ENCODE measurements at places on chromosomes 2 and 18.

- DNase-seq, result no peak
Measured at GRCh38 chr2:1766851-1767811, 22.8 kb upstream of the PXDN start.

GRCh38 chr2:138180692-138181386, 216.6 kb downstream of the HNMT start:
- DNase-seq, result no peak

- DNase-seq, result no peak
Measured at GRCh38 chr2:36385603-36386002, 30.0 kb downstream of the CRIM1 start.

DNA sequence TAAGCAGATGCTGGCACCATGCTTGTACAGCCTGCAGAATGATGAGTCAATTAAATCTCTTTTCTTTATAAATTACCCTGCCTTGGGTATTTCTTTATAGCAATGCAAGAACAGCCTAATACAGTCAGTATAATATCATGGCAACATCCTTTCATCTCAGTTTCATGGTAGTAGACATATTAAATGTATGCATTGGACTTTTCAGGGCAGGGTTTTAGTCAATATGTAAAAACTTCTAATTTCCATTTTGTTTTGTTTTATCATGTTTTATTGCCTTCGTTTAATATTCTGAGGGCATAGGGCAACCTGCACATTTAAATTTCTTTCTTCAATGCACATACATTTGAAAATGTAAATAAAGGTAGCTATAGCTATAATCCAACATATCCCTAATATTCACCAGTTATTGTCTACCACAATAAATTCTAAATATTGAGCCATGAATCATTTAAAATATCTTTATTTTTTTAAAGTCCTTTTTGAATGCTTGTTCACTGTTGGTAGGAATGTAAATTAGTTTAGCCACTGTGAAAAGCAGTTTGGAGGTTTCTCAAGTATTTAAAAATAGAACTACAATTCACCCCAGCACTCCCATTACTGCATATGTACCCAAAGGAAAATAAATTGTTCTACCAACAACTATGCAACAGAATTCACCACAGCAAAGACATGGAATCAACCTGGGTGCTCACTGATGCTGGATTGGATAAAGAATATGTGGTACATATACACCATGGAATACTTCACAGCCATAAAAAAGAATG, 41.8 kb upstream of the GRB14 start:
- no peak for DNase-seq

DNA sequence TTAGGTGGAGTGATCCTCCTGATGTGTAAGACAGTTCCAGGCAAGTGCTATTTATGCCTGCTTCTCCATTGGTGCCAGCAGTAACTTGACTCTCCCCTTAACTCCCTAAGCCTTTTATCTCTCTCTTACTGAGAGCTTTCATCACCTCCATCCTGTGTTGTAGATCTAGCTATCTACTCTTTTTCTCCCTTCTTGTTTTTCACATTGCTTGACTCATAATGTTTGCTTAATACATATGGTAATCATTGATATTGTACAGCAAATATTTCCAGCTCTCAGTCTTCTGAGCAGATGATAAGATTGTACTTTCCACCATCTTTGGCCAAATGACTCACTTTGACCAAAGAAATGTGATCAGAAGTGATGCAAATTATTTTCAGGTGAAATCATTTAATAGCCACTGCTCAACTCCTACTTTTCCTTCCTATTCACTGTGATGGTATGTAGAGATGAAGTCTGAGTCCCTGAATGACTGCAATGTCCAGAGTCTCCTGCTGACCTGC, 165.0 kb downstream of the PLCL1 start:
- DNase-seq, result no peak

DNA sequence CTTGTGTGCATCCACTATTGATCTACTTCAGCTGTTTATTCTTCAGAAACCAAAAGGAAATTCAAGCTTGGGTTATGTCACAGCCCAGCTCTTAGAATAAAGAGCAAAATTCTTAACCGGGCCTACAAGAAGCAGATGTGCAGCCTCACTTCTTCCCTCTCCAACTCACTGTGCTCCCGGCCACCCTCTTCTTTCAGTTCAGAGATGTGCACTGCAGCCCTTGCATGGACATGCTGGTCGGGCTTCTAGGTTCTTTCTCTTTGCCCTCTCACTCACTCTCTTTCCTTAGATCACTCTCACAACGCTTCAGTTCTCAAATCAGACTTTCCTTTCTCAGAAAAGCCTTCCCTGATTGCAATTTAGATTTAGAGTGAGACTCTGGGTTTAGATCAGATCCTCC, 104.1 kb downstream of the CHN1 start:
- no peak for DNase-seq

- DNase-seq, result no peak
Measured at GRCh38 chr2:104504331-104505073, 349.4 kb upstream of the POU3F3 start.

GRCh38 chr2:72619626-72620025, 206.2 kb downstream of the EXOC6B start:
- DNase-seq, result no peak

DNA sequence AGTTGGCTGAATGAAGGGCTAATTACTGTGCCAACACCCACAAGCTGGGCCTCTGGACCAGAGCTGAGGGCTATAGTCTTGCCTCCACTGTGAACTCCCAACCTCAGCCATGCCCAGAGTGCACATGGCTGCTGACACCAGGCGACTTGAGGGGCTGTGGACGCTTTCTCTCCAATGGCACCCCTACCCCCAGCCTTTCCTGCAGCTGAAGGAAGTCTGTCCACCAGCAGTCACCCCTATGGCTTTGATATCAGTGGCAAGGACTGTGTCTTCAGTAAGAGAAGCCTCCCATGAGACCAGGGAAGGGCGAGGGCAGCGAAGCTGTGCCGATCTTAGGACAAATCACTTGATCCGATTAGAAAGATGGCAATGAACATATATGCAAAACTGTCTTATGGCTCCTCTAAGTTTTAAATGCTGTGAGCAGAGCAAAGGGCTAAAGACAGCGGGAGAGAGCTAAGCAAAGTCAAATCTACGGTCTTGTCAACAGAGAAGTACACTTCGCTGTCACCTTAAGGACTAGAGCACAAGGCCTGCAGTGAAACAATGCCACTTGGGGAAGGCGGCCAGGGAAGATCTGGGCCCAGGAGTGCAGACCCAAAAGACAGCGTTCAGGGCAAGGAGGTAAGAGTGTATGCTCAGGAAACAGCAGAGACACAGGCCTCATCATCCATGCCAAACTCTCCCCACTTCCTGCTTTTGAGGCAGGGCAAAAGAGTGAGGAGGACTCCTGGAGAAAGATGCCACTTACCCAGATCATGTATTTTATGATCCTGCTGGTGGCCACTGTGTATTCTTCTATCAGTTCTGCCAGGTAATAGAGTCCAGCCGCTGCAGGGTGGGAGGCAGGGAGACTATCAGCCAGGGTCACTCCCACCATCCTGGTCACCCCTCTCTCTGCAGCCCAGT, 1.5 kb downstream of the TEX261 start:
- no peak for DNase-seq

GRCh38 chr18:13447621-13448334, 229.2 kb downstream of the LDLRAD4 start:
- no peak for DNase-seq

DNA sequence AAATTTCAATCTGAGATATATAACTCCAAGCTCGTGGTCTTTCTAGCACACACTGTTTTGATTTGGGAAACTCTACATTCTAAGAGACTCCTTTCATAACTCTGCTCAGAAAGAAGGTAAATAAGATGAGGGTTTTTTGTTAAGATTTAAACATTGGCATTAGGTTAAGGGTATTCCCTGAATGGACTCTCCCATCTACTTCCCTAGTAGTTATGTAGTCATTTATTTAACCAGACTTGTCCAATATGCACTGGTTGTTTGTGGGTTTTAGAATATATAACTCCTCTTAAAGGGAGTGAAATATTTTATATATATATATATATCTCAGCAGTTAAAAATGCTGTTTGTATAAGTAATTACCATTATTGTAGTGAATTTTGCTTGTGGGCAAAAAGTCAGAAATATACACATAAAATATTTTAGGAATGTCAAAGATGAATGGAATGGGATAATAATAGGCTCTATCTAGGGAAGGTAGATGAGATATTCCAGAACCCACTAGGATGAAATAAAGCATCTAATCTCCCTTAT, 61.5 kb upstream of the WDR75 start:
- no peak for DNase-seq
